NCI-H2081 (cell line): ENCODE measurements at places on chromosomes 1 and 21.

- no peak for DNase-seq
Observed at GRCh38 chr1:210332719-210333398, 4.2 kb downstream of the HHAT start.

DNA sequence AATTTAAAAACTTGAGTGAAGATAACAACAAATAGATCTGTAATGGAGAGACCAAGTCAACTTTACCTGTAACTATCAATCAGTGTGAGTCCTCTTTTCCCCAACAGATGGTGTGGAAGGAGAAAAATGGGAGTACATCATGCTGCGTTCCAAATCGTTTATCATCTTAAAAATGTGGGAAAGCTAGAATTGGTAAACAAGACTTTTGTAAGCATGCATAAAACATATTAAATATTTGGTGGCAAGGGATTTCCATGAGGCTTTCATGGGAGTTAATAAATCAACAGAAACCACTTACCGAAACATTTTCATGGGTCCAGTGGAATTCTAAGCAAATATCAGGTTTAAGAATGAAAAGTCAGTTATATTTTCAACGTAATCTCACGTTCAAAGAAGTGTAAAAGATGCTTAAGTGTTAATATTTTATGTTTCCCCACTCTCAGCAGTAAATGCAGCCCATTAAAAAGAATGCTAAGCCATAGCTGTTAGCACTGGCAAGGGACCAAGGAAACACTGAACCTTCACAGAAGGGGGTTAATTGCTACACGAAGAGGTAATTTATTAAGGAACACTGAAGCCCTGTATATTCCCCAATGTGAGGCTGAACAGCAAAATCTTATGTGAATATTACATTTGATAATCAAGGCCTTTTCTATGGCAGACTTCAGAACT is 117.0 kb downstream of the ZC3H11B start:
- DNase-seq = peak; percentile 93

GRCh38 chr1:19376428-19377372 is 64.6 kb downstream of the SLC66A1 start:
- no peak for DNase-seq

GRCh38 chr1:110084227-110085078 is 14.0 kb upstream of the ALX3 start:
- DNase-seq = no peak

- DNase-seq = no peak
Observed at GRCh38 chr1:244792188-244792850, 43.1 kb upstream of the COX20 start.

DNA sequence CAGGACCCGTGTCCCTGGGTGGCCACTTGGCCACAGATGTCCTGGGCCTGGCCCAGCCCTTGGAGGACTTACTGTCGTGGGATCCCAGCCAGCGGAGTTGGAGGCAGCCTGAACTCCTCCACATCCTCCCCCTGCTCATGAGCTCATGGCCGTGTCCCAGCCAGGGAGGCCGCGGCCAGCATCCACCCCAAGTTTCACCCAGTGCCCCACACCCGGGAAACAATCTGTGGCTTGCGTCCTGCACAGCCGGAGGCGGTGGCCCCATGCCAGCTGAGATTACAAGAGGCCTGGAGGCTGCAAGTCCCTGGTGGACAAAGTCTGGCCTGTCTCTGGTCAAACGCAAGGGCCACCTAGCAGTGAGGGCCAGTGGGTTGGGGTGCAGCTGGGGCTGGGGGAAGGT is 27.5 kb upstream of the TMEM52 start:
- no peak for DNase-seq

- no peak for DNase-seq
Observed at GRCh38 chr1:84156210-84156621, 12.1 kb downstream of the PRKACB start.
